Fibroblast of lung (primary cell): ENCODE measurements at places on chromosomes 2 and 18.

DNA sequence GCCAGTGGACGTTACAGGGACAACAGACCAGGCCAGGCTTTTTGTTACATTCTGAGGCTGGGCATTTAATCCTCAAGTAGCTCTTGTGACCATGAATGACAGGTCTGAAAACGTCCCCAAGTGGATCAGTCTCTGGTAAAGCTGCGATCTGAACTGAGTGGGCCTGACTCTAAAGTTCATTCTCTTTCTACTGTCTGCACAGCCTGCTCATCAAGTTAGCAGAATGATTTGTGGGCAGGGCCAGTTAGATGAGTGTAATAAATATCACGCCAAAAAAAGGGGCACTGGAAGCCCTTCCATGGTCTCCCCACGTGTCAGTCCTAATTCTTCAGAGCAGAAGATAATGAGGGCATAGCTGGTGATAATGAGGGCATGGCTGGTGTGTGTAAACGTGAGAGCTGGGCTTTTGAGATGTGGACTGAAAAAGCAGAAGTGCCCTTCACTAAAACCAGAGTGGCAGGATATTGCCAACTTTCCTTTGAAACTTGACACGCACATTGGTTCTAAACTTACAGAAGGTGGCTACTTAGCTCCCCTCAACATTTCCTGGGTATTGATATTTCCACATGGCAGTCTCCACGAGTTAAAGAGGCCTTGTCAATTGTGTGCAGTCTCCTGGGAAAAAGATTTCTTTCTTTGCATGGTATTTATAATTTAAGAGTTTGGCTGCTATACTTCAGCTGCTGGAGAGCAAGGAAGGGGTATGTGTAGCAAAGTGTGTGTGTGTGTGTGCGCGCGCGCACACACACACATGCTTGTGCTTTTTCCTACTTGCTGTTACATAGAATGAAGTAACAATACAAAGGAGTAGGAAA lies 72.7 kb upstream of the LYPD6B start:
- no peaks in the 10 kb centered on the region for H3K27me3 ChIP-seq
- no peaks in the 10 kb centered on the region for H3K36me3 ChIP-seq
- no peak overlapping the region for H3K27ac ChIP-seq
- H3K4me1 ChIP-seq, result no peaks in the 10 kb centered on the region

DNA sequence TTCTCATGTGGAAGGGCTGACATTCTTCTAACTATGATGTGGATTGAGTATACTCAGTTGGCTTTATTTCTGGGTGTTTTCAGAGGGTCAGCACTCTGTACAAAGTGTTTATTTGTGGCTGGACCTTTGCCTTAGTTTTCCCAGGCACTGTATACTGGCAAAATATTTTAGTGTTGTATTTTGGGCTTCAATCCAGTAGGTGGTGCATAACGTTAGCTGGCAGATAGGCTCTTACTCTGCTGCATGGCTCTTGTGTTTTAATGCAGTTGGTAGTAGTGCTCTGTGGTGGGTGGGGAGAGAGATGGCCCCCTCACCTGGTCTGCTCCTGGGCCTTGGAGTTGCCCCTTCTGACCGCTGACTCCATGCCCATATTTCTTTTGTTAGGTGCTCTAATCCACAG lies 75.6 kb upstream of the REG3A start:
- H3K27ac ChIP-seq, result no peak overlapping the region
- no peaks in the 10 kb centered on the region for H3K4me1 ChIP-seq
- H3K36me3 ChIP-seq, result no peaks in the 10 kb centered on the region

DNA sequence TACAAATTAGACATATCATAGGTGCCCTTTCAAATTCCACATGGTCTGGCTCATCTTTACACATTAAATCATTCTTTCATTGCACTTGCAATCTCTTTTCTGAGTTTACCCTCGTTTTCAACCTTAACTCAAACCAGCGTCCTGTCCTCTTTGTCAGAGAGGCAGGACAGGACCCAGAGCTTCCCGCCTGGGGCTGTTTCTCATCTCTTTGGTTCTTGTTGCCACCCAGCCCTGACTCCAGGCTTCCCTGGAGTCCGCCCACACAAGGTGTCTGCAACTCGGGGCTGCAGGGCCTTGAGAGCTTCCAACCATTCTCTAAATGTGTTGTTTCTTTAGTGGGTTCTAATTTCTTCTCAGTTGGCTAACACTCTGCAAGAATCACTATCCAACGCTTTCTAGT lies 24.4 kb downstream of the RBMS1 start:
- H3K4me3 ChIP-seq, result no peak overlapping the region
- no peaks in the 10 kb centered on the region for H3K36me3 ChIP-seq
- no peak for DNase-seq
- peaks cover 18% of the 10 kb centered on the region for H3K4me1 ChIP-seq
- H3K27me3 ChIP-seq, result no peaks in the 10 kb centered on the region

GRCh38 chr18:28407681-28408080 lies 230.8 kb upstream of the CDH2 start:
- no peaks in the 10 kb centered on the region for H3K36me3 ChIP-seq
- H3K4me1 ChIP-seq, result no peaks in the 10 kb centered on the region
- DNase-seq, result no peak

GRCh38 chr18:50429207-50429948 lies 54.5 kb downstream of the SKA1 start:
- no peak overlapping the region for H3K4me3 ChIP-seq
- H3K36me3 ChIP-seq, result no peaks in the 10 kb centered on the region
- H3K4me1 ChIP-seq, result no peaks in the 10 kb centered on the region
- H3K27me3 ChIP-seq, result no peaks in the 10 kb centered on the region

DNA sequence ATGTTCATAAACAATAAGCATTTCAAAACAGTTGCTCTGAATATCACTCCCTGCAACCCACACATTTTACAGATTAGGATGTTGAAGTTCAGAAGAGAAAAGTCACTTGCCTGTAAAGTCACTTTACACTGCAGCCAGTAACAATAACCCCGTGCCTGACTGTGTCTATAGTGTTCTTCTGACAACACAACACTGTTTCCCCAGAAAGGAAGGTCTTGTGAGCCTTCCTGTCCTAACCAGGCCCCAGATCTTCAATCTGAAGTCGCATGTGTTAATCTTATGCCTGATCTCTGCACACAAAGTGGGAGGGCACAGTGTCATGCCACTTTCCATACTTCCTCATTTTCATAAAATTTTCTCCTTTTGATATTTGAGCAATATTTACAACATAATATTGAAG lies 120.2 kb downstream of the FEZ2 start:
- H3K4me3 ChIP-seq, result no peak overlapping the region
- peaks cover 24% of the 10 kb centered on the region for H3K36me3 ChIP-seq
- H3K4me1 ChIP-seq, result peaks cover 38% of the 10 kb centered on the region
- H3K27me3 ChIP-seq, result no peaks in the 10 kb centered on the region
- peak overlapping the region; percentile 76 for H3K27ac ChIP-seq
- DNase-seq, result no peak

- no peaks in the 10 kb centered on the region for H3K4me1 ChIP-seq
- H3K27ac ChIP-seq, result no peak overlapping the region
- no peaks in the 10 kb centered on the region for H3K27me3 ChIP-seq
- DNase-seq, result no peak
- no peaks in the 10 kb centered on the region for H3K36me3 ChIP-seq
- no peak overlapping the region for H3K4me3 ChIP-seq
Measured at GRCh38 chr2:145724311-145724898, 1204.5 kb upstream of the ZEB2 start.

GRCh38 chr2:190726255-190726654 lies 77.4 kb downstream of the NAB1 start:
- DNase-seq, result peak; percentile 21
- no peaks in the 10 kb centered on the region for H3K36me3 ChIP-seq
- H3K27ac ChIP-seq, result no peak overlapping the region
- no peaks in the 10 kb centered on the region for H3K27me3 ChIP-seq
- H3K4me3 ChIP-seq, result no peak overlapping the region

GRCh38 chr18:12336171-12336613 lies 28.2 kb downstream of the TUBB6 start:
- H3K27ac ChIP-seq, result no peak overlapping the region
- H3K4me3 ChIP-seq, result no peak overlapping the region
- H3K36me3 ChIP-seq, result peaks cover 10% of the 10 kb centered on the region
- no peak for DNase-seq
- peaks cover 5% of the 10 kb centered on the region for H3K4me1 ChIP-seq

GRCh38 chr2:102442967-102443828 lies 20.2 kb downstream of the IL18RAP start:
- H3K27me3 ChIP-seq, result no peaks in the 10 kb centered on the region
- peak; percentile 58 for DNase-seq
- no peaks in the 10 kb centered on the region for H3K36me3 ChIP-seq
- H3K4me3 ChIP-seq, result no peak overlapping the region
- no peaks in the 10 kb centered on the region for H3K4me1 ChIP-seq
- H3K27ac ChIP-seq, result no peak overlapping the region
